ENCODE measurements at places on chromosomes 2 and 18.

DNA sequence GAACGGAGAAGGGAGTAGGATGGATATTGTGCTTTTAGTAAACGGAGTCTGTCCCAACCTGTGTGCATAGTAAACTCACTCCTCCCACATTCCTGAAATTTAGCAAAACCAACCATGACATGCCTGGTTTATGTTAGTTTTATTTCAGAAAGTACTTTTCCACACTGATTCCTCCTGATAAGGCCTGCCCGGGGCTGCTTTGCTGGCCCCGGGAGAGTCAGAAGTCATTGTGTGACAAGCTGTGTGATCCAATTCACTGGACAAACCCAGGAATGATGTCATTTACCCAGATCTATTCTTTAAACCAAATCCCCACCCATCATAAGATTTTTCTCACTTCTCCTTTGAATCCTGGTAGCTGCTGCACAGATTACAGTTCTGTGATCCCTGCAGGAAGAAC lies 109.0 kb downstream of the SETBP1 start:
- DNase-seq, result peak; percentile 43

DNA sequence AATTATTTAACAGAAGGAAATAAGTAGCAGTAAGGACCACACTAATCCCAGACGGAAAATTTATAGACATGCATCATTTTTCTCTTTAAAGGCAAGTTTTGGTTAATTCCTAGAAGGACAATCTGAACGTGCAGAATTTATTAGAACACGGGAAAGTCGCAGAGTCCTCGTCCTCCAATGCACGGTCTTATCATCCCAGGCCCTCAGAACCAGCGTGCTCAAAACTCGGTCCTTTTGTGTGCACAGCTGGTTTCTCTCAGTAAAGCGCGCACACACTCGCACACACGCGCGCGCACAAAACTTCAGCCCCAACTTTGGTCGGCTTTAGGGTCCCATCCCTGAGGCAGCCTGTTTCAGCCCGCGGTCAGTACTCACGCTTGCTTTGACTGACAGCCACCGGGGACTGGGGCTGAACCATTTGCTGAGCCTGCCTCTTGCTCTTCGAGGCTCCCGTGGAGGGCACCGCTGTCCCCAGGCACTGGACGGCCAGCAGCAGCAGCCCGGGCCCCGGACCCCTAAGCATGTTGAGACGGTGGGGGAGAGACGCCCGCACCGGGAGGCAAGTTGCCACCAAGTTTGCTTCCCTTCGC lies 493 bp downstream of the FN1 start:
- DNase-seq, result peak; percentile 50

DNA sequence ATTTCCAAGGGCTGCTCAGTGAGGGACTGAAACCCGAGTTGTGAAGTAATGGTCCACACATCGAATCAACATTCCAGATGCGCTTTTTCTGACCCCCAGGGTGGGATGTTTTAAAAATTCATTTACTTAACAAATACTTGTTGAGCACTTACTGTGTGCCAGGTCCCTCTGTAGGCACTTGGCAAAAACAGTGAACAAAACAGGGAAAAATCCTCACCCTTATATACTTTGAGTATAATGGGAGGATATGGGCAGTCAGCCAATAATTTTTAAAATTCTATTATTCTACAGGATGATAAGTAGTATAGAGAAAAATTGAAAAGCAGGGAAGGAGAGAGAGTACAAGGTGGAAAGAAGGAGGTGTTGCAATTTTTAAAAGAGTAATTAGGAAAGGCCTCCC lies 31.3 kb upstream of the AFTPH start:
- DNase-seq, result no peak

- DNase-seq, result peak; percentile 49
Observed at GRCh38 chr2:66559672-66560071, 124.7 kb downstream of the MEIS1 start.

DNA sequence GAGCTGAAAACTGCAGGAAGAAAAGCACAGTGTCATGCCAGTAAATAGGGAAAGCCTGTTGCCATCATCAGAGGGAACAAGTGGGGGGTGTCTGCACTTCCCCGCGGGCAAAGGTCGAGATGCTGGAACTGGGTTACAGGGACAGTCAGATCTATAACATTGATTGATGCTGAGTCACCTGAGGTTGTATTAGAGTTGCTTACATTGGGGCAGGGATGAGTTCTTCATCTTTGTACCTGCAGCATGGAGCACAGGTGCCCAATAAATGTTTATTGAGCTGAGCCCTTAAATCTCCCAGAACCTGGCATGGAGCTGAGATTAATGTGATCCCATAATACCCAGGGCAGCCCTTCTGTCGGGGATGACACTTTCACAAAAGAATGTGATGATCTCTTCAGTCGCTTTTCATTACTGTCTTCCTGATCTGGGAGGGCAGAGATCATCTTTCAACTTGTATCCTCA lies 5.9 kb upstream of the RNF152 start:
- DNase-seq, result no peak

DNA sequence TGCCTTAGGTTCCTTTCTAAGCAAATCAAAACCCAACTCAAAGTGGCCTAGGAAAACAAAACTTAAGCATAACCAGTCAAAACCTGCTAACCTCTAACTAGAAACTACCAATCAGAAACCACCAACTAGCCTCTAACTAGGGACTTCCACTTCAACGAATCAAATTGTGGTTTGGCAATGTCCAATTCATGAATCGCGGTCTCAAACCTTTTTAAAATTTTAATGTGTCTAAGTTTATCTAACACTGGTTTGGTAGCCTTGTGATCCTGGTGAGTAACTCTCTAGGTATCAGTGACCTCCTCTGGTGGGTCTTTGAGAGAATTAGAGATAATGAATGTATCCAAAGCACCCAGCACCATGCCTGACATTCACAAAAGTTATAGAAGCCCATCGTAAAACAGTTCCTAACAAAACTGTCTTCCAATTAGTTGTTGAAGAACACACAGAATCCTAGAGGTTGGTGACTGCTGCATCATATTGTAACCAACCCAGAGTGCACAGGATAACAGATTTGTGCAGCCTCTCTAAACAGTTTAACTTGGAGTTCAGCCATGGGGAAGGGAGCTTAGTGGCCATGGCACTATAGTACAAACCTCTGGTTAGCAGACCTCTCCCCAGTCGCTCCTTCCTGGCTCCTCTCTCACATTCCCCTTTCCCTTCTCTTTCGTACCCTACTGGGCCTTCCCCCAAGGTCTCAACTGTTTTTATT lies 45.2 kb upstream of the B3GNT2 start:
- DNase-seq, result peak; percentile 36

GRCh38 chr18:73774811-73775509 lies 372.7 kb downstream of the FBXO15 start:
- no peak for DNase-seq

GRCh38 chr2:214169736-214170135 lies 241.1 kb upstream of the VWC2L start:
- no peak for DNase-seq

DNA sequence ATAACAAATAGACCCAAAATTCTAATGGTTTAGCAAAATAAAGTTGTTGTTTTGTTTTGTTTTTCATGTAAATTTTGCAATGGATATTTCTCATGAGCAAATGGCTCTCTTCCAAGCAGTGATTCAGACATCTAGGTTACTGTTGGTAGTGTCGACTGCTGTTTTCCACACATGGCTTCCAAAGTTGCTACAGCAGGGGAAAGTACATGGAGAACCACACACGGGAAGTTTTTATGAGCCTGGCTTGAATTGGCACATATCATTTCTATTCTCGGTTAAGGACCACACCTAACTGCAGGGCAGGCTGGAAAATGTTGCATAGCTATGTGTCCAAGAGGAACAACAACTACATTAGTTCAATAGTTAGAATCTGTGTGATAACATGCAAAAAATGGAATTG lies 262.1 kb downstream of the GALNT13 start:
- peak; percentile 75 for DNase-seq

DNA sequence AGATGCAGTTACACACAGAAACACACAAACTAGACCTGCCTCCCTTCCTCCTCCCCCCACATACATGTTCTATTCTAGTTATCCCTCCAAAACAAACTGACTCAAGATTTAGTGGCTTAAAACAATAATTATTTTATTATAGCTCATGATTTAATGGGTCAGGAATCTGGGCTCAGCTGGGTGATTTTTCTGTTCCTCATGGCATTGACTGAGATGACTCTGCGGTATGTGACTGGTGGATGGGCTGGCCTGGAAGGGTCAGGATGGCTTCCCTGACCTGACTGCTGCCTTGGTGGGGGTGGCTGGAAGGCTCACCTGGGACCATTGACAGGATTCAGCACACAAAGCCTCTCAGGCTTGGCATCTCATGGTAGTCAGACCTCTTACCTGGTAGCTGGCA lies 33.7 kb upstream of the NTSR2 start:
- DNase-seq, result no peak

- DNase-seq, result peak; percentile 62
Observed at GRCh38 chr18:3256693-3257626, 5.0 kb upstream of the MYL12B start.

GRCh38 chr18:69908838-69909237 lies 38.8 kb downstream of the CD226 start:
- peak; percentile 18 for DNase-seq

DNA sequence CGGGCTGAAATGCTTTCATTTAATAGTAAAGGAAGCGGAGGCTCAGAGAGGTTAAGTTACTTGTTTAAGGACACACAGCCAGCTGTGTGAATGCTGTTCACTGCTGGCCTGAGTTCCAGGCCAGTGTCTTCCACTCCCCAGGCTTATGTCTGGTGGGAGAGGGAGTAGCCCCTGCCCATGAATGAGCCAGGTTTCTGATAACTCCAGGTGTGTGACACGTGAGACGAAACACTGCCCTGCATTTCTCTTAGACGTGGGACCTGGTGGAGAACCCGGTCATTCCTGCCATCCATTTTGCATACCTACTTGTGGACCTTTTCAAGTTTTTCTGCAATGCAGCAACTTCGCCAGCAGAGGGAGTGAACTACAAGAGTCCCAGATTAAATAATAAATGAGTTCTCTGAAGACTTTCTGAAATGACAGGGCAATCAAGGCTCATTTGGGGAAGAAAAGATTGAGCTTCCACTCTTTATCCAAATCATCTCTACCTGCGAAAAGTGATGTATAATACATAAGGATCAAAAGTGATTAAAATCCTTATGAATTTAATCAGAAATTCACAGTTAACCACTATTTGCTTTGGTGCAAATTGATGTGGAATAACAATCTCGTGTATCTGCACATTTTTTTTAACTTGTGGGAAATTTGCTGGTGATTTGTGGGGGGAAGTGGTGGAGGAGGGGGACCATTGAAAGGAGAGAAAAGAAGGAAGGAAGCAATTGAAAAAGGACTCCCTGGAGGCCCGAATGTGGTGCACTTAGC lies 79.4 kb upstream of the ASB18 start:
- peak; percentile 73 for DNase-seq

- no peak for DNase-seq
Observed at GRCh38 chr18:6994056-6994770, 123.4 kb downstream of the LAMA1 start.

DNA sequence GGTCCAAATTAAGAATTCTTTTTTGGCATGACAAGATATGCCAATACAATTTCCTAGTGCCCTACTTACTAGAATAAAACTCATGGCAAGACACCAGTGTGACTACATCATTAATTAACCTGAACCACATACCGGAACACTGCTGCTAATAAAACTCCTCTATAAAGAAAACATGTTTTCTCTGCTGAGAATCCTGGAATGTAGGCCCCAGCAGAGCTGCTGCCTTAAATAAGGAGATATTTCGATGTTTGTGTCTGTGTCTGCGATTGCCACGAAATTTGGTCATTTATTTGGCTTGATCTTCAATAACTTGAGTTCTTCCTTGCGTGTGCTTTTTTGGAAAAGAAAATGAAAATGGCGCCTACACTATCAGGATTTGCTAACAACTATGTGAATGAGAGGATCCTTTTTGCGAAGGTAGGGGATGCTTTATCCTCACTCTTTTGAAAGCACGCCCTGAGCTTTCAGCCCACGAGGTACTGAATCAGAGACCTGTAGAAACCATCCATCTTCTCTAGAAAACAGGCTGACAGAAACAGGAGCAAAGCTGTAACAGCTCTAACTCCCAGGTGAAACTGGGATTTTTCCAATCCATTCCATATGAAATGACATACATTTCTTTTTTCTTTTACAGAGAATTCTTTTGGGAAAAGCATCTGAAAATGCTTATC lies 27.0 kb downstream of the KLF7 start:
- DNase-seq, result peak; percentile 59

GRCh38 chr2:201781557-201782051 lies 871 bp upstream of the ALS2 start:
- no peak for DNase-seq

- no peak for DNase-seq
Observed at GRCh38 chr2:13110825-13111224, 394.1 kb downstream of the TRIB2 start.
